NCI-H1694 (cell line): ENCODE measurements at places on chromosomes 4 and X.

GRCh38 chrX:106672527-106672926 lies 54.0 kb upstream of the RNF128 start:
- DNase-seq = no peak

DNA sequence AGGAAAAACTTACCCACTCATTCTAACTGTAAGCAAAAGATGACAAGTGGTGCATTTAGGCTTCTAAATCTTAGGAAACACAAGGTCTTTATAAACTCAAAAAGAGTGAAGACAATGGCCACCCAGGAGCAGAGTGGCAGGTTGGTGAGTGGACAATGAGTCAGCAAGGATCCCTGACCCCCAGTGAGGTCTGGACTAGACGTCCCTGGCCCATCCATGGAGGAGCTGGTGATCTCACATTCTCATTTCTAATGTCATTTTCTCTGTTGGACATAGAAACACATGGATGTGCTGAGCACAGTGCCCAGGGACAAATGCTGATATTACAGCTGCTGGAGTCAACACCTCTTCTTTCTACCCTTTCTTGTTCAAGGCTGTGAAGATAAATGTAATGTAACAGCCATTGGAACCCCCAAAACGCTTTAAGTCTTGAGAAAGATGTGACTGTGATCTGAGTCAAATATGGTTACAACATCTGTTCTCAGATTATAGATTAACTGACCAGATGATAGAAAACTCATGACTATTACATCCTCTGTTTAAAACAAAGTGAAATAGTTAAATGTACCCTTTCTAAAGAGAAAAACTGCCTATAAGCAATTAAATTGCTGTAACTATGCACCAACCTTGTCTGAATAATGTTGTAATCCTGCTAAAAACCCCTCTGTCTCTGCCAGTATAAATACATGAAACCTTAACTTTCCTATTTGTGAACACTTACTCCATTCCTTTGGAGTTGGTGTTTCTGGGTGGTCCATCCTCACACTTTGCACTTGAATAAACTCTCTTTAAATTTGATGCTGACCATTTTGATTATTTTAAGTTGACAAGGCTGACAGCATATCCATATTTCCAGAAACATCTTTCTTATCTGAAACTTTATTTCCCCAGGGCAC lies 92.7 kb downstream of the USP46 start:
- no peak for DNase-seq

- no peak for DNase-seq
Observed at GRCh38 chr4:13933191-13933590, 305.7 kb upstream of the BOD1L1 start.

DNA sequence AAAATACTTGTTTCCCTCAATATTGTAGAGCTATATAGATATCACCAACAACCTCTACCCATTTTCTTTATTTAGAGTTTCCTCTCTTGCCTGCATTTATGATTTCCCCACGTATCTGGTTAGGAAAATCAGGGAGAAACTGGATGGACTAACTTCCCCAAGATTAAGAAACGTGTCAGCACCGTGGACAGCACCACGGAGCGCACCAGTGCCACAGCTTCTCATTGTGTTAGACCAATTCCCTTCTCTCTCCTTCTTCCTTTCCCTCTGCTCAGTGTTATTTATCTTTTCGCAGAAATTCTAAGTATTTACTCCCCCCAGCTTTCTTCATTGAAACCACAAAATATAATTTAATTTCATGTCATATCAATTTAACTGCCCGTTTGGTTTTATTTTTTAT lies 568.6 kb upstream of the BOD1L1 start:
- no peak for DNase-seq

GRCh38 chr4:55087009-55087912 lies 38.1 kb downstream of the KDR start:
- DNase-seq = no peak

DNA sequence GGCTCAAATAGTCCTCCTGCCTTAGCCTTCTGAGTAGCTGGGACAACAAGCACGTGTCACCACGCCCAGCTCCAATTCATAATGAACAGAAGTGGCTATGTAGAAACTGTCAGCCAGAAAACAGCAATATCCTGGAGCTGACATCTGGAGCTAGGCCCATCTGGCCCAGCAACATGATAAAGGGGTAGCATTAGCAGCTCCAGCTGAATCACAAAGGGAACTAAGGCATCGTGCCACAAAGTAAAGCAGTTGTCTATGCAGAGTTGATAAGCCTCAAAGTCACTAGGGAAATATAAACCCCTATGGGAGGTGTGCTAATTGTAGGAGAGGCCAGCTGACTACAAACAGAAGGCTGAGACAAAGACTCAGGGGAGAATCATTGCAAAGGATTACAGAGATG lies 270.5 kb upstream of the GPC4 start:
- peak; percentile 69 for DNase-seq

- no peak for DNase-seq
Observed at GRCh38 chr4:10727140-10727880, 42.7 kb upstream of the CLNK start.

DNA sequence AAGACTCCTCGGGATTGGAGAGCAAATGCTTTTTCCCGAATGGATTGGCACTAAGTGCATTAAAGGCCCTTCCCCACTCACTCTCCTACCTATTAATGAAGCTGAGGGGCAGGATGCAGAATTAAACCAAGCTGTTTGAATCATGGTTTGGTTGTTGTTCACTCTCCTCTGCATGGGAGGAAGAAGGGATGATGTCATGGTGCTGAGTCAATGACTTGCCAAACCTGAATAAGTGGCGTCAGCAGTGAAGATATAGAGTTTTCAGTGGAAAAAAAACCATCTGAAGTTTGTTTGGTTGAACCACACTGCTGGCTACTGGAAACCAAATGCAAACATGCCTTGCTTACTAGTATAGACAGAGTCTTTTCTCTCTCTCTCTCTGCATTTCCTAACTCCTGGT lies 19.8 kb upstream of the ZXDA start:
- DNase-seq = no peak

DNA sequence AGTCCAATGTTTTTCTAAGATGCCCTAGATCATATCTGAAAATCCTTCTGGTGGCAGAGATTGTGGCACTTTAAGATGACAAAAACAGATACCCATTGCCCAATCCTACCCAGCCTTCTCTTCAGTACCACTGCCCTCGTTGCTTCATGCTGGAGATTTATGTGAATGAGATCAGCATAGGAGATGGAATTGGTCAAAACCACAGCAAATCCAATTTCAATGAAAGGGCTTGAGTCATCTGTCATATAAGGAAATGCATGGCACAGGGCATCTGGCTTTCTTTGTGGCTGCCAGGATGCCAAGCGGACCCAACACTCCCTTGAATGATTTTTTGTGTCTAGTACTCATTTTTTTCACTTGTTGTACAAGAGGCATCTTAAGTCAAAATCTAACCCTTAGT lies 16.8 kb downstream of the AFF2 start:
- no peak for DNase-seq

DNA sequence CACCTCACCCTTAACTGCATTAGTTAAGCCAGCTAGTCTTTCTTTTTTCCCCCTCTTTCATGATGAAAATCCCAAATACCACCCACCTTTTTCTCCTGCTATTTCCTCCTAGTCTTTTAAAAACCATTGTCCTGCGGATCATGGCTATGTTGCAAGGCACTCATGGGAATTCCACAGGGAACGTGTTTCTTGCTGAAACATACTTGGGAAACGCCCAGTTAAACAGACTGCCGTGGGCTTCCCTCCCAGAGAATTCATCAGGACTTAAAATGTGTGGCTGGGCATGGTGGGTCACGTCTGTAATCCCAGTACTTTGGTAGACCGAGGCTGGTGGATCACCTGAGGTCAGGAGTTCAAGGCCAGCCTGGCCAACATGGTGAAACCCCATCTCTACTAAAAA lies 32.2 kb downstream of the XG start:
- DNase-seq = no peak

DNA sequence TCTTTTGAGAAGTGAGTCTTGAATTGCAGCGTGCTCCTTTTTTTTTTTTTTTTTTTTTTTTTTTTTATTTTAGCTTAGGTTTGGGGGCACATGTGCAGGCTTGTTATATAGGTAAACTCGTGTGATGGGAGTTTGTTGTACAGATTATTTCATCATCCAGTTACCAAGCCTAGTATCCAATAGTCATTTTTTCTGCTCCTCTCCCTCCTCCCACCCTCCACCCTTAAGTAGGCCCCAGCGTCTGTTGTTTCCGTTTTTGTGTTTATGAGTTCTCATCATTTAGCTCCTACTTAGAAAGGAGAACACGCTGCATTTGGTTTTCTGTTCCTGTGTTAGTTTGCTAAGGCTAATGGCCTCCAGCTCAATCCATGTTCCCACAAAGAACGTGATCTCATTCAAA lies 81.3 kb upstream of the TSPAN5 start:
- no peak for DNase-seq

- DNase-seq = no peak
Observed at GRCh38 chr4:108129196-108129595, 39.5 kb downstream of the LEF1 start.

- no peak for DNase-seq
Observed at GRCh38 chr4:40681600-40681999, 51.9 kb upstream of the RBM47 start.

GRCh38 chr4:20983763-20984575 lies 283.7 kb downstream of the PACRGL start:
- no peak for DNase-seq

DNA sequence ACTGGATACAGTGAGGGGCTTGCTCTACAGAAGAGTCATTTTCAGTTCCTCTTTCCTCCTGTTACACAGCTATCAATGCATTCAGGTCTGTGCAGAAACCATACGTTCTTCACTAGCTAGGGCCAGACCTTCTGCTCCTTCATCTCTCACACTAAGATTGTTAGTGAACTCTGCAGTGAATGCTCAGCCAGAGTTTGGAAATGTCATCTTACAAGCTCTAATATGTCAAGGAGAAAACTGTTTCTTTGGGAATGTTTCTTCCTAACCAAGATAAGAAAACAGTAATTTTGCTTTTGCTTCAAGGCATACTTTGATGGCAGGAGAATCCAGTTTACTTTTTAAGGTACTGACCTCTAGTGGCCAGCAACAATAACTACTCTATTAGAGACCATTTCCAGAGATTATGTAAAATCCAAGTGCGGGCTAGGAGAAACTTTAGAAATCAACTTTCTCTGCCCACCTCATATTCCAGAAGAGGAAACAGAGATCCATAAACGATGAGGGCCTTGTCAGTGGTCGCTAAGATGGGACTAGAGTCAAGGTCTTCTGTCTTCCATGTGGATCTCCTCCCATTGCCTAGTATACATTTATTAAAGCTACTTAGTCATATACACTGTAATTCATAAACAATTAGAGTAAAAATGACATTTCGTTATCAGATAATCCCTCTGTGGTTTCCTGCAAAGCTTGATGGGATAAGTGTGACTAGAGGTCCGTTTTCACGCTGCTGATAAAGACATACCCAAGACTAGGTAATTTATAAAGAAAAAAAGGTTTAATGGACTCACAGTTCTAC lies 12.1 kb upstream of the CC2D2A start:
- no peak for DNase-seq

DNA sequence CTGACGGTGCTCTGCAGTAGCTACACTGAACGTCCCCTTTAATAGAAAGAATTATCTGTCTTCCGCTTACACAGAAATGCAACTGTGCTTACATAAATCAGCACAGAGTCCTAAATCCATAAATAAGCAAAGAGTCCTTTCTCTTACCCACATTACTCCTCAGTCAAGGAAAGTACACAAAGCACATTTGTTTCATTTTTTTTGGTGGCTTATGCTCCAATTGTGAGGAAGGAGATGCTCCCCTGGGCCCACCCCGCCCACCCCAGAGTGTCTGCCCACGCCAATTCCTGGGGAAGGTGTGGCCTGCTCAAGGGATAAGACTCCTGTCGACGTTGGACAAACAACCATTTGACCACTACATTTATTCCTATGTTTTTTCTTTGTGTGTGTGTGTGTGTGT lies 53.8 kb downstream of the CPLX1 start:
- no peak for DNase-seq

DNA sequence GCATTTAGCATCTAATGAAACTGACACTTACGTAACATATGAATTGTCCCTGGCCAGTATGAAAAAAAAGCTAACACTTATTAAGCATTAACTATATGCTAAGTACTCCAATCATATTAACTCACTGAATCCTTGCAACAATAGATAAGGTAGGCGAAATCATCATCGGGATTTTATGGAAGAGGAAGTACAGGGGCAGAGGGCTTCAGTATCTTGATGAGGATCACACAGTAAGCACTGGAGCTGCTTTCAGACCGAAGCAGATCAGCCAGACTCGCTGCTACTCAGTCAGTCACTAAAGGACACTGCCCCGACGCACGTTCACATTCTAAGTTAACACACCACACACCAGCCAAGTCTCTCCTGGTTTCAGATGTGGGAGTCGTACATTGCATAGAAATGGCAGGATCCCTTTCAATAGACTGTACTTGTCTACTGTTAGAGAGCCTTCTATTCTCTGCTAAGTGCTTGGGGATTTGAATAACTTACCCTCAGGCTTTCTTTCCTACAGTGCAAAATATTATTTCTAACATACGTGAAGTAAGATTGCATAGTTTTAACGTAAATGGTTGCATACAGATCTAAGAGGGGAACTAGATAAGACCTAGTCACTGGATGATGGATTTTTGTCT lies 540.2 kb upstream of the TENM3 start:
- no peak for DNase-seq

DNA sequence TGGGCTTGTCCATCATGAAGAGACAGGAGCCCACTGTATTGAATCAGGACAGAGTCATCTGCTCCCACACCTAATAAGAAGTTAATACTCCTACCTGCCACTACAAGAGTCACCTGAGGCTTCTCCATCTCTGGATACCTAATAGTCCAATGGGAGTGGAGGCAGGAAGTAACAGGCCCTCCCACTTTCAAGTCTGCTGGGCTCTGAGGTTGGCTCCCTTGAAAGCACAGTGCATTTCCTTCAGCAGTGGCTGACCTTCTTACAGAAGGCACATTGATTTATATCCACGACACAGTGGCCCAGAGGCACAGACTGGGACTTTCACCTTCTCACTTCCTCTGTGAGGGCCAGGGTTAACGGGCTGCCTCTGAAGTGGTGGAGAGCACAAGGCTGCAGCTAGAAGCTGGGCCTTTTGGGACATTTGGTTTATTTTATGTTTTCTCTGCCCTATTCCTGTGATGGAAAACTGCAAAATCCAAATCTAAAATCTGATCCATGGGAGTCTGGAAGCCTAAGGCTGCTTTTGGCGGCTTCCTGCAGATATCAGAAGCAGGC lies 38.1 kb downstream of the FRG2 start:
- no peak for DNase-seq

DNA sequence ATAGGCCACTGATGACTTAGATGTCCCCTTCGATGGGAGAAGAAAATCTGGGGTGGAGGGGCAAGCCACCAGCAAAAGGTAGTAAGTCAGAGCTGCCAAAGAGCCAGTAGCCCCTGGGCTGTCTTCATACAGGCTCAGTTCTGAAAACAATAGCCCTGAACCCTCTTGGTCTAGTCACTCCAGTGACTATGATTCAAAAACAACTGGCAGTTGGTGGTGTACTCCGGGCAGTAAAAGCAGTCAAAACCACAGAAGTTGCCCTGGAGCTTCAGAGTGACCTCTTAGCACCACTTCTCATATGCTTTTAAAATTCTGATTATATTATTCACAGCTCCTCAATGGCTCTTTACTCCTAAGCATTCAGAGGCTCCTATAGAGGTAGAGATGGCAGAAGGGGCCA lies 164.3 kb upstream of the MAMLD1 start:
- DNase-seq = no peak
